ENCODE measurements at places on chromosomes 16 and 17.

- peak; percentile 34 for DNase-seq
Observed at GRCh38 chr16:69542974-69543373, 22.8 kb upstream of the NFAT5 start.

DNA sequence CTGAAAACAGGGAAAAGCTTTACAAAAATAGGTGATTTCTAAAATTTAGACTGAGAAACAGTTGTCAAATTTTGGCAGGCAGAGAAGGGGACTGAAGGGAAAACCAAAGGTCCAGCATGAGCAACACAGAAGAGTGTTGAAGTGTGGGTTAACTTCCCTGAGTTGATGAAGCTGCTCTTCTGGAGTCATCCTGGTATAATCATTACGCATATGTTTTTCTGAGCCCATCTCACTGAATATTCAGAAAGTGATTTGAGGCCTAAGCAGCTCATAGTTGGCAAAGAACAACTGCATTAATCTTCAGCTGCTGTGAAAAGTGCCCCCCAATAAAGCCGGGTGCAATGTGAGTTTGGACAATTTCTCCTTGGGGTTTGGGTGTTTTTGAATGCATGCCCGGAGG lies 115.0 kb upstream of the RBBP6 start:
- DNase-seq, result no peak

DNA sequence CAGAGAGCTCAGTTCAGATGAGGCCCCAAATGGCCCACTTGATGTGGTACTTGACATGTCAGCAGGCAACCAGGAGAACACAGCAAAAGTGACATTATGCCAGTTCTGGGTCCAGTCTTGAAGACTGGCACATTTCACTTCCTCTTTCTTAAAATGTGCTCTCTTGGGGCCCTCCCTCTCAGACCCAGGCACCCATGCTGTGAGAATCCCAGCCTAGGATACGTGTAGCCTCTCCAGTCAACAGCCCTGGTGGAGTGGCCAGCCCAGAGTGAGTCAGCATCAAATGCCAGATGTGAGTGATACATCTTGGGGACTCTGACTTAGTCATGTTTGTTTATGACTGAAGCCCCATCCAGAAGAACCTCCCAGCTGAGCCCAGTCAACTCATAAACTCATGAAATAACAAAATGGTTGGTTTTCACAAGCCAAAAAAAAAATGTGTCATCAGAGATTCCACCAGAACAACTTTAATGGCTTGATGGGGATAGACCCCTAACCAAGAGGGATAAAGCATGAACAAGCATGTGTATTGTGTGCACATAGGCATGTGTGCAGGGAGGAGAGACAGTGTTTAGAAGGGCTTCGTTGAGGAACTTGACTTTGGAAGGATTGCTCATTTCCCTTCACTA lies 82.5 kb upstream of the TNRC6C start:
- DNase-seq, result peak; percentile 32

GRCh38 chr17:82788206-82789001 lies 36.5 kb downstream of the TBCD start:
- no peak for DNase-seq

DNA sequence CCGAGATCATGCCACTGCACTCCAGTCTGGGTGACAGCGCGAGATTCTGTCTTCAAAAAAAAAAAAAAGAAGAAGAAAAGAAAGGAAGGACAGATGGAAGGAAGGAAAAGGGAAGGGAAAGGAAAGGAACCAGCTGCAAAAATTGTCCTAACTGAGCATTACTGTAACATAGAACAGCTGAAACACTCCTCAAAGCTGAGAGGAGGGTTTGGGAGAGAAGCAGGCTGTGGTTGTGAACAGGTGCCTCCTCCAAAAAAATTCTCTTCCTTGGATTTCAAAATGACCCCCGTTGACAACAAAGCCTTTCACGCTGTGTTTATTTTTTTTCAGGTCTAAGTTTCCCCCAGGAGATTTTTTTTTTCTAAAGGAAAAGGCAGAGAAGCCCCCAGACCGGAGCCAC lies 541.4 kb downstream of the WWOX start:
- DNase-seq, result no peak

DNA sequence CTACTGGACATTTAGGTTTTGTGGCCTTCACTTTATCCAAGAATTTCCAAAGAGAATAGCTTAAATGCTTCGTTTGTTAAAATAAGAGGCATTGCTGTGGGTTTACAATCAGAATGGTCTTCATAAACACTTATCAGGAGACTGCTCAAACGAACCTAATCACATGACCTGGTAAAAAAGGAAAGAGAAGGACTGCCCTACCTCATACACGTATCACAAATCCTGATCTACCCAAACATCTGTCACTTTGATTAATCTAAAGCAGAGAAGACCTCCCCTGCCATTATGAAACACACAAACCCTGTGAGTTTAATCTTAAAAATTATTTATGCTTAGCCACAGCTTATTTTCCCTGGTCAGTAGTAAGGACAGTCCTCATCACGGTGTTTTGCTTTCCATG lies 76.6 kb downstream of the PARN start:
- DNase-seq, result no peak

DNA sequence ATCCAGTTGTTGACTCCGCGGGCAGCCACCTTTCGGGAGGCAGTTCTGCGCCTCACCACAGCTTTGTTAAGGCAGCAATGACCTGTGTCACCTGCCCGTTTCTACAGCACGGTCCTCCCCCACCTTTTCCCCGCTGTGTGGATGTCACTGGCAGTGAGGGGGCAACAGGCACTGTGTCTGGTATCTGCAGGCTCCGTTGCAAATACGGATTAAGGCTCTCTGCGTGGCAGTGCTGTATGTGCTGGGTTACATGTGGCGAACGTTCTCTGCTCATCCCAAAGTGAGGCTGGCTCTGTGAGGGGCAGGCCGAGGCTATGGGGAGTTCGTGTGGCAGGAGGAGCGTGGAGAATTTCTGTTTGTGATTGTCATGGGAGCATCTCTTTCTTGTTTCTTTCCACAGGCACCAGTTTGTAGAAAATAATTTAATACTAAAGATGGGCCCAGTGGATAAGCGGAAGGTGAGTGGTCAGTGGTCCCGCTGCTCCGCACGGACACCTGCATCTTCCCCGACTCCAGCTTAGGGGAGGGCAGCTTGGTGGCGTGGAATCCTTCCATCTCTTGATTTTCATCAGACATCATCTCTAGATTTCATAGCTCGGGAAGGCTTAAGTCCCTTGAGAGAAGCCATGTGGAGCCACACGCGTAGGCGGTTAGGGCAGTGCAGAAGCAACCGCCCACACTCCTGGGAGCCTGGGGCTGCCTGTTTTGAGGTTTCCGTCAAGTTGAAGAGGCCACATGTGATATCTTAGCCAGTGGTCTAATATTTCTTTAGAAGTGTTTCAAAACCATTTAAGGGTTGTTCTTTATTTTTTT lies 57.8 kb downstream of the PDPK1 start:
- no peak for DNase-seq

GRCh38 chr17:9272501-9273200 lies 251.3 kb downstream of the NTN1 start:
- peak; percentile 80 for DNase-seq

- peak; percentile 22 for DNase-seq
Observed at GRCh38 chr16:89721546-89722391, 432 bp downstream of the ZNF276 start.

DNA sequence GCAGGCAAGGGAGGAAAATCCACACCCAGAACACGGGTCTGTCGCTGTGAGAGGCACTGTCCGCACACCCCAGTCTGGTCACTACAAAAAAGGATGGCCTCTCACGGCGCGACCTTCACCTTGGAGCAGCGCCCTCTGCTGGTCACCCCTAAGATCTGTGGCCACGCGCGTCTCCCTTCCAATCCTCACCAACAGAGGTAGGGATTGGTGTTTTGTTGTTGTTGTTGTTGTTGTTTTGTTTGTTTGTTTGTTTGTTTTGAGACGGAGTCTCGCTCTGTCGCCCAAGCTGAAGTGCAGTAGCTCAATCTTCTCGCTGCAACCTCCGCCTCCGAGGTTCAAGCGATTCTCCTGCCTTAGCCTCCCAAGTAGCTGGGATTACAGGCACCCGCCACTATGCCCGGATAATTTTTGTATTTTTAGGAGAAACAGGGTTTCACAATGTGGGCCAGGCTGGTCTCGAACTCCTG lies 15.0 kb upstream of the C17orf58 start:
- DNase-seq, result no peak

- DNase-seq, result no peak
Observed at GRCh38 chr16:10013364-10013763, 168.9 kb downstream of the GRIN2A start.

GRCh38 chr16:87549627-87550494 lies 52.4 kb upstream of the JPH3 start:
- DNase-seq, result no peak

GRCh38 chr17:18021372-18021771 lies 17.6 kb downstream of the ATPAF2 start:
- no peak for DNase-seq

GRCh38 chr17:54899201-54899600 lies 1.5 kb upstream of the TOM1L1 start:
- no peak for DNase-seq

GRCh38 chr16:51383909-51384308 lies 232.8 kb upstream of the SALL1 start:
- DNase-seq, result no peak

GRCh38 chr16:52967744-52968143 lies 85.0 kb downstream of the CHD9NB start:
- DNase-seq, result no peak

GRCh38 chr16:49487746-49488145 lies 114.1 kb downstream of the C16orf78 start:
- no peak for DNase-seq

DNA sequence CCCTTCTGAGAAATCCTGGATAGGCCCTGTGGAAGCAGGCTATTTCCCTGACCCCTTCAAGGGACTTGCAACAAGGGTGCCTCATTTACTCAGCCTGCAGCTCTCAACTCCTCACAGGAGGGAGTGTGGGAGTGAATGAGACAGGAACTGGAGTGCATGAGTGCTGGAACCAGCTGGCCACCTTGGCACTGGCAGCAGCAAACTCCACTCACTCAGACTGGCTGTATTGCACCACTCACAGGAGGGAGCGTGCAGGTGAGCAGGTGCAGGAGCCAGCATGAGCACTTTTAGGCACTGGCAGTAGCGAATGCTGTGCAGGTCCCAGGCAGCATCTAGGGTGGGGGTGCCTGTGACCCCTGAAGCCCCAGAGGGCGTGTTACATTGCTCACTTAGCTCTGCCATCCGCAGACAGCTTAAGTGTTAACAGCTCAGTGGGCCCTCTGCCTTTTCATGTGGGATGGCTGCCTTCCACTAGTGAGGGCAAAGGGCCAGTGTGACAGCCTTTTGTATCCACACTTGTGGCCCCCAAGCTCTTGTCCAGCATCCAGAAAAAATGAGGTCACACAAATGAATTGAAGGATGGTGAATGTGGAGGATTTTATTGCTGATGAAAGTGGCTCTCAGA lies 11.0 kb upstream of the ZNHIT3 start:
- DNase-seq, result no peak

- no peak for DNase-seq
Observed at GRCh38 chr16:5446623-5447240, 349.1 kb upstream of the EEF2KMT start.

DNA sequence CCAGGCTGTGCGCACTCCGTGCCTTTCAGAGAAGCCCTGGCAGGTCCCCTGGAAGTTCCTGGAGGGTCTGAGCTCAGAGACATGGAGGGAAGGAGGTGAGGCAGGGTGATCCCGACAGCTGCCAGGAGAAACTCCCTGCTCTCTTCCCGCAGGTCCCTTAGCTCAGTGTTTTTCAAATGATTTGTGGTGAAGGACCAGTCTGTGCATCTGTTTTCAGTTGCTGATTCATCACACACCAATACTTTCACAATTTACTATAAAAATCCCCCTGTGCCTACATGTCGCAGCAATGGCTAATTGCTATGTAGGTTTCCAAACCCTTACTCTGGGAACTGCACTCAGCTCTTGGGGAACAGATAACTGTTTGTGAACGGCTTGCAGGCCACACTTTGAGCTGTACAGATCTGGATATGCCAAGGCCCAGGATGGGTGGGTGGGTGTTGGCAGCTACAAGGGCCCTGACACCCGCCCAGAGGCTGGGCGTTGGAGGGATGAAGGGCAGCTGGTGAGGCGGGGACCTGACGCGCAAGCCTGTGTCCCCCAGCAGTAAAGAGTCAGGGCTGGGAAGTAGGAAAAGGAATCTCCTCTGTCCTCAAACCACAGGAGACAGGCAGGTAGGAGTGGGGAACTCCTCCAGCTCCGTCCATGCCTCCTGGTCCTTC lies 20.5 kb upstream of the EMP2 start:
- peak; percentile 62 for DNase-seq

DNA sequence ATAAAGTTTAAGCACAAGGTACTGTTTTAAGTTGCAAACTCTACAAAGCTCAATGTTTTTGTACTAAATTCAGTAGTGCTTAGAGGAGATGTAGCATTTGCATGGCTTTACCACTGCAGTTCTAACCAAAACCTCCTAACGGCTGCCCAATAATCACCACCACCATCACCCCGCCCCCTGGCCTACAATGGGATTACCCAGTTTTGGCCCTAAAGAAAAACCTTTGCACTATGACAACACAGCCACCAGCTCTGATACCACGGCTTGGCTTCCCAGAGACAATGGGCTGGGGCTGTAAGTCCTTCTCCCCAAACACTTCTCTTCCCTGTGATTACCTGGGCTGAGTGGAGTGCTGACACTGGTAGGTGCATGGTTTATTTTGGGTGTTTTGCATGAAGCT lies 58.4 kb upstream of the MTMR4 start:
- no peak for DNase-seq

DNA sequence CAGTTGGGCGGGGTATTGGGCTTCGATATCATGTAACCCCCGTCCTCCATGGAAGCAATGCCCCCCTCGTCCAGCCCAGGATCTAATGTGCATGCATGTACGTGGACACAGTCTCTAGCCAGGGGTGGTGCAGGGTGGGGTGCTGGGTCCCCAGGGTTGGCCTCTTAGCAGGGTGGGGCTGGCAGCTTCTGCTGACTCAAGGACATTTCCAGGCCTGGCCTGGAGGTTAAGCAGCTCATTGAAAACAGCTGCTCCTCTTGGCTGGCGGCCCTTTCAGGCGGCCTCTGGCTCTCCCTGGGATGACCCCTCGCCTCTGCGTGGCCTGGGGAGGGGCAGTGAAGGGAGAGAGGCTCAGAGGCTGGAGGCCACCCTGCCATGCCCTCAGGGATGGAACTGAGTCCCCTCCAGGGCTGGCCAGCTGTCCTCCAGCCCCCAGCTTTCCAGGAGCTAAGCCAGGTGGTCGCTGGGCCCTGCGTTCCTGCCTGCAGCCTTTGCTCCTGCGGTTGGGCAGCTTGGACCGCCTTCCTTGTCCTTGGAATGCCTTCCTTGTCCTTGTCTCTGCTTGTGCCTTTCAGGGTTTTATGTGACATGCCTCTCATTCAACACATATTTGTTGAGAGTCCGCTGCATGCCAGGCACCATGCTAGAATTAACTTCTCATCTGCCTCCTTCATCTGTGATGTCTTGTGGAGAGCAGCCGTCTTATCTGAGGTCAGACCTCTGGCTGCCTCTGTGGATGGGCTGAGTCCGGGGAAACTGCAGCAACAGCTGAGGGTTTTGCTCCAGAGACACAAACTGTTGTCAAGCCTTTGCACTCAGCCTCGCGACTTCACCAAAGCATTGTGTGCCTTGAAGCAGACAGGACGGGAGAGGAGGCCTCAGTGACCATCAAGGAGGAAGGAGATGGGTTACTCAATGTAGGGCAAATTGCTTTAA lies 26.6 kb downstream of the MRC2 start:
- DNase-seq, result no peak

- DNase-seq, result no peak
Observed at GRCh38 chr16:25823891-25824290, 132.1 kb downstream of the HS3ST4 start.
